D341Med (cell line): ENCODE measurements at places on chromosomes 1 and 21.
A peak's percentile ranks its signal among the peaks of the same experiment; 100 is the strongest.

- DNase-seq: no peak
Observed at GRCh38 chr1:175725684-175726083, 17.7 kb downstream of the TNR start.

DNA sequence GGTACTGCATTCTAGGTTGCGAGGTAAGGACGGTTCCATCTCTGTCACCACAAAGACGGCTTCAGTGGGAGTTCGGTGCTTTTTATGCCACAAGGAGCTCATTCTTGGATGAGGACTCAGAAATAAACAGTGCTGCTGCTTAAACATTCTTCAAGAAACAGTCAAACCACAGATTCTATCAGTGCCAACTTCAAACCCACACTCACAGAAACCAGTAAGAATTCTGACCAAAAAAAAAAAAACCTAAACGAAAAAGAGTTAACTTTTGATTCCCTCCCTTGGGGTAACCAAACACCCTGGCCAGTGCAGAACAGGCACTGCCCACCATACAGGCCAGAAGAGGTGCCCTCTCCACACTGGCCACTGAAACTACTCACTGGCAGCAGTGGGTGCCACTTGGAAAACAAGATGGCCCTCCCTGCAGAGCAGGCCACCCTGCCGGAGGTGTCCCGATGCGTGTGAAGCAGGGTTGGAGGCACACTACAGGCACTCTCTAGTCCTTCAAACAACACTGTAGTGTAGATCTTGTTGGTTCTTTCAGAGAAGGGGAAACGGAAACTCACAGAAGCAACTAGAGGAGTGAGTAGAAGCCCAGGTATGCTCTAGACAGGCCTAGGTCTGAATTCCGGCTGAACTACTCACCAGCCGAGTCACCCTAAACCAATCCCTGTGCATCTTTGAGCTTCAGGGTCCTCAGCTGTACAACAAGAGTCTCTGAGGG lies 87.3 kb upstream of the TLR5 start:
- no peak for DNase-seq

- DNase-seq: no peak
Observed at GRCh38 chr1:37901191-37901892, 42.0 kb upstream of the MTF1 start.

- DNase-seq: no peak
Observed at GRCh38 chr1:41730806-41731205, 187.9 kb downstream of the HIVEP3 start.

DNA sequence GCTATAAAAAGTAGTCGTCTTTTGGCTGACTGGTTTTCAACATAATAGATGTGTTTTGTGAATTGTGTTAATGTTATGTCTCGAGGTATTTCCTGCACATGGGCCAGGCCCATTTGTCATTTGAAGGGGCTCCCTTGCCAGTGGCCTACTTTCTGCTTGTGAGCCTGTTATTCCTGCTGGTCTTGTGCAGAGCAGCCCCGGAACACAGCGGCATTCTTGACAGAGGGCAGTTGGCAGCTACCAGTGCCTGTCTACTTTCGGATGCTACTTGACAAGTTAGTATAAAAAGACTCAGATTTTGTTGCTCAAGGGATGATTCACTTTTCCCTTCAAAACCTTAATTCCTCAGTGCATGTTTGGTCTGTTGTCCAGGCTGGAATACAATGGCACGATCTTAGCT lies 28.5 kb downstream of the PGM1 start:
- DNase-seq: no peak

GRCh38 chr1:66367369-66367768 lies 166.6 kb upstream of the SGIP1 start:
- DNase-seq: no peak

DNA sequence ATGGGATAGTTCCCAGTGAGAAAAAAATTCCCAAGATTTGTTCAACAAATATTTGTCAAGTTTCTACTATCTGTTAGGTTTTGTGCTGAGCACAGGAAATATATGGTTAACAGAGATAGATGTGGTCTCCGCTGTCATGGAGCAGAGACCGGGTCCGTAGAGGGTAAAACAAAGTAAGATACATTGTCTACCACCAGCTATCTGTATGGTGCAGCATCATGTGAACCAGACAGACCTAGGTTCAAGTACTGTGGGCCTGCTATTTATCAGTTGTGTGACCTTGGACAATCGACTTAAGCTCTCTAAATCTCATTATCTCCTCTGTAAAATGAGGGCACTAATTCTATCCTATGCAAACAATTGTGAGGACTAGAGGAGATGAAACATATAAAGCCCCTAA lies 109.8 kb downstream of the DUSP10 start:
- DNase-seq: no peak

DNA sequence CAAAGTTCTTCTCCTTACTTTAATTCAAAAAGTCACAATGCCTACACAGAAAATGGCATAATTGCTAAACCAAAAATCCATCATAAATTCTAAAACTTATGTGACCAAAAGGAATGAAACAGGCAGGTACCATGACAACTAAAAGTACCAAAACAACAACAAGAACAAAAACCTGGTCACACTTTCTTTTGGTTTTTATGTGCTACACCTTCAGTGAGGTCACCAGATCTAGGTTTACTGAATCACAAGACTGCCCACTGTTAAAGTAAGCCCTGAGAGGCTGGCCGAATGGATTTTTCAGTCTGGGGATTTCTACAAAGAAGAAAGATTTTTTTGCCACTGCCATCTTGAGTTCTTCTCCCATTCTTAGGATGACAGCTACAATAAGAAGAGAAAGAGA lies 583.0 kb upstream of the PKN2 start:
- DNase-seq: no peak

DNA sequence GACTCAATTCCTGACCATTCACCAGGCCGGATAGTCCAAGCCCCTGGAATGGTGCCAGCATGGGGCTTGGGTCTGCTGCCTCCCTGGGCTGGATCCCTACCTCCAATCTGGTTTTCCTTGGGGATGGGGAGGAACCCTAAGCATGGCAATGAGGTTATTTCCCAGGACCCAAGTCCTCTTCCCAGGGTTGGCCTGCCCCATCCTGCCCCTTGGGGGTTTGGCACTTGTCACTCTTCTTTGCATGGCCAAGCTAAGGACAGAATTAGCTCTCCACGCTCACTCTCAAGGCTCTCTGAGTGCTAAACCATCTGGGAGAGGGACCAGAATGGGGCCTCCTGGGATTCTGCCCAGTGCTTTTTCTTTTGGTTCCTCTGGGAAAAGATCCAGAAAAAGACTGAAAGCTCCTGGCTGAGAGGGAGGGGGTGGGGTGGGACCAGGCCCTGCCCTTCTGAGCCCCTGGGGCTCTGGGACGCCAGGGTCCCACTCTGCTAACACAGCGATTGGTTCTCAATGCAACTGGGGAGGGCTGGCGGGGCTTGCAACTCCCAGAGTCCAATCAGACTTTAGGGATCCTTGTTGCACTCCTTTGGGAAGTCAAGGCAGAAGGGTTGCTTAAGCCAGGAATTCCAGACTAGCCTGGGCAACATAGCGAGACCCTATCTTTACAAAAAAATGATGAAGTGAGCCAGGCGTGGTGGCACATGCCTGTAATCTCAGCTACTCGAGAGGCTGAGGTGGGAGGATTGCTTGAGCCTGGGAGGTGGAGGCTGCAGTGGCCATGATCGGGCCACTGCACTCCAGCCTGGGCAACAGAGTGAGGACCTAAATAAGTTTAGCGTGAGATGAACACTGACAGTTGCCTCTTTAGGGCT lies 52.7 kb downstream of the DHRS3 start:
- no peak for DNase-seq

DNA sequence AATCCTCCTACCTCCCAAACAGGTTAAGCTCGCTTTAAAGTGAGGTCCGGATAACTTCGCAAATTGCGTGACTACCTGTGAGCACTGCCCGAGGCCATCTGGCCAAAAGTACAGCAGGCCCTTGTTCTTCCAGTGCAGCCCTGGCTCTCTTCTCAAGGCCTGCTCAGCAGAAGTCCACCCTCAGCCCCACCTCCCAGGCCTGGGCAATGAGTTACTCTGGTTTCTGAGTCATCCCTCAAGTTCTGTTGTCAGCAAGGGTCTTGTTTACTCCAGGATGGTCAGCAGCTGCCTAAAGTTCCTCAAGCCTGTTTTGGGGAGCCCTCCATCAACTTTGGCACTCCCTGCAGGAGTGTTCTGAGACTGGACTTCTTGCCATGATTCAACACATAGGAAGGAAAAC lies 101.7 kb downstream of the BCAR3 start:
- DNase-seq: peak; percentile 7

DNA sequence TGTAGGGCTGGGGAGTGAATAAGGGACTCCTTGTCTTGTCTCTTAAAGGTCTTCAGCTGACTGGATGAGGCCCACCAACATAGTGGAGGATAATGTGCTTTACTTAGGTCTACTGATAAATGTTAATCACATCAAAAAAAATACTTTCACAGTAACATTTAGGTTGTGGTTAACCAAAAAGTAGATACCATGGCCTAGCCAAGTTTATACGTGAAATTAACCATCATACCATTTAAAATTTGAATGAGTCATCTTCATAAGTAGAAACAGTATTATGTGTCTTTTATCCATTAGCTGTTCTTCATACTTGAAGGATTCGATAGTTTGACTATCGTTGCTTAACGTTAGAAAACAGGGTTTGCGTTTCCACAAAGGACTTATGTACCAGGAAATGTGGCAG lies 80.9 kb downstream of the MTR start:
- DNase-seq: no peak

- DNase-seq: no peak
Observed at GRCh38 chr1:118717893-118718292, 270.2 kb downstream of the TBX15 start.

- peak; percentile 63 for DNase-seq
Observed at GRCh38 chr1:27099587-27100334, 55.2 kb downstream of the SLC9A1 start.

GRCh38 chr1:160520999-160521398 lies 2.1 kb downstream of the SLAMF6 start:
- no peak for DNase-seq

DNA sequence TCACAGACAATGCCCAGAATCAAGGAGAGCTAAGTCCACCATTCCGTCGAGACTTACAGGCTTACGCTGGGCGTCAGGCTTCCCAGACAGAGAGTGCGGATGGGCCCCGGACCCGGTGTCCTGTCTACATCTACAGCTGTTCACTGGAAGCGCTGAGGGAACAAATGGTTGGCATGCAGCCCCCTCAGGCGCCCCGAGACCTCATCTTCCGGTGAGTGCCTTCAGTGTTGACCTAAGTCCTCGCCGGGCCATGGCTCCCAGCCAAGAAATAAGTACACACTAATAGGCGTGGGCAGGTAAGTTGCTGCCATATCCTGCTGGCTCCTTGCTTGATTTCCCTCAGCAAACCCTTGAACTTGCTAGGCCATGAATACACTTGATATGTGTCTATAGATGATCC lies 26.2 kb downstream of the HYI start:
- DNase-seq: no peak

GRCh38 chr1:87683196-87683956 lies 354.7 kb downstream of the LMO4 start:
- peak; percentile 39 for DNase-seq

GRCh38 chr1:114512595-114513280 lies 1.7 kb upstream of the TRIM33 start:
- no peak for DNase-seq

DNA sequence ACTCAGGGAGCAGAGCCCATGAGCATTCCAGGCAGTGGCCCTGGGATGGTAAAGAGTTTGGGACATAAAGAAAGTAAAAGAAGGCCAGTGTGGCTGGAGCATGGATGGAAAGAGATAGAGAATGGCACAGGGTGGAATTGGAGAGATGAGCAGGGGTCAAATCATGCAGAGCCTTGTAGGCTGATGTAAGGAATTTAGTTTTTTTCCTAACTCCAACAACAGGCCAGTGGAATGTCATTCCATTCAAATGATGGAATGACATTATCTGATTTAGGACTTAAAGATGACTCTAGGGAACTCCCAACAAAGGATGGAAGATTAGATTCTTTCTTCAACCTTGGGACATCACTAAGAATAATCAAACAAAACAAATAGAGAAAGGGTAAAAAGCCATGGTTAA lies 12.8 kb upstream of the S100A2 start:
- no peak for DNase-seq

DNA sequence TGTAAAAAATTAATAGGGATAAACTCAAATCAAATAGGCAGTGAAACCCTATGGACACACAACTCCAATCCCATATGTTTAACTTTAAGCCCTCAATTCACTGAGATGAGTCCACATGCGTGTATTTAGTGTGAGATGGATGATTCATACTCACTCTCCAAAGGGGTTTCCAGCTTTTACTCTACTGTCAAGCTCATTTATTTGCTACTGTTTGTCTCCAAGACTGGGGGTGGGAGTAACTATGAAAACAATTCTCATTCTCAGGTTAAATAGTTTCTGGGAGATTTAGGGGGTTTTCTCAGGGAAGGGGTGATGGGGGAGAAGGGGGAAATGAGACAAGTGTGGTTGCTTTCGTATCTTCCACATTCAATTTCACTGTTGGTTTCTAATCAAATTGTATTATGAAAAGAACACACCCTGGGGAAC lies 2.7 kb downstream of the RAB29 start:
- no peak for DNase-seq

GRCh38 chr21:36909901-36910561 lies 56.4 kb downstream of the HLCS start:
- DNase-seq: no peak

DNA sequence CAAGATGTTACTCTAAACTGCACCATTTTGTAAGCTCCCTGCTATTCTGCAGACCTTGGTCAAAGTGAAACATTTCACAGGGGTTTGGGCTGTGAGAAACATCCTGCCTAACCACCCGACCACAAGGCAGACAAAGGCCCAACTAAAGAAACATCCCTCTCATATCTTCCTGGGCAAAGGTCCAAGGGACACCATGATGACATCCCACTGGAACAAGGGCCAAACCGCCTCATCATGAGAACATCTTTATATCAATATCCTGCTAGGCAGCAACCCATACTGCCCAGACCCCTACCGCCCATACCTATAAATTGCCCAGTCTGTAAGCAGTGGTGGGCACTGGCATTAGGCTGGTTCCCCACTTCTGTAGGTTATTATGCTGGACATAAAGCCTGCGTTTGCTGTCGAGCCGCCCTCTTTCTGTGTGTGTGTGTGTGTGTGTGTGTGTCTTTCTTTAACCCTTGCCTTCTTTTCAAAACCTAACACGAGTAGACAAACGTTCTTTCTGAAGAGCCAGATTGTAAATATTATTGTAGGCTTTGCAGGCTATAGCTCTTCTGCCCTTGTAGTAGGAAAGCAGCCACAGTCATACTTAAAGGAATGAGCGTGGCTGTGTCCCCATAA lies 1.0 kb upstream of the PPIE start:
- DNase-seq: no peak

- no peak for DNase-seq
Observed at GRCh38 chr1:55420026-55420425, 204.9 kb upstream of the USP24 start.

- DNase-seq: no peak
Observed at GRCh38 chr1:221172841-221173240, 293.6 kb downstream of the HLX start.

GRCh38 chr1:9537863-9538668 lies 1.2 kb upstream of the SLC25A33 start:
- DNase-seq: no peak
